ENCODE measurements at places on chromosomes 4 and X.

DNA sequence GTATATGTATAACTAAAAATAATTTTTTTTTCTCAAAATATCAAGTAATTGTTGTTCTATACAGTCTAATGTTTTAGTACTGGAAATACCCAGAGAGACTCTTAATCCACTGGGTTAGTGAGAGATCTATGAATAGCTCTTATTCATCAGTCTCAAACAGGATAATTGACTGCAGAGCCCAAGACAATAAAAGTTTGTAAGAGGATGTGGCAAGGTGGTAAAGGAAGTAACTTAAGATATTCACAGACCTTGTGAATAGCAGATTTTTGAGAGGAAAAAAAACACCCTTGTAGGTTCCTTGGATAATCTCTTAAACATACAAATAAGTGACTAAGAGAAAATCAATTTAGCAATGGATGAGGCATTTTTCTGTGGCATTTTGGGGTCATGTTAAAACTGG is 210.9 kb upstream of the FAM241A start:
- DNase-seq: no peak

- no peak for DNase-seq
Measured at GRCh38 chrX:139332441-139332840, 198.1 kb upstream of the F9 start.

- DNase-seq: no peak
Measured at GRCh38 chr4:85149676-85150075, 183.2 kb upstream of the WDFY3 start.

DNA sequence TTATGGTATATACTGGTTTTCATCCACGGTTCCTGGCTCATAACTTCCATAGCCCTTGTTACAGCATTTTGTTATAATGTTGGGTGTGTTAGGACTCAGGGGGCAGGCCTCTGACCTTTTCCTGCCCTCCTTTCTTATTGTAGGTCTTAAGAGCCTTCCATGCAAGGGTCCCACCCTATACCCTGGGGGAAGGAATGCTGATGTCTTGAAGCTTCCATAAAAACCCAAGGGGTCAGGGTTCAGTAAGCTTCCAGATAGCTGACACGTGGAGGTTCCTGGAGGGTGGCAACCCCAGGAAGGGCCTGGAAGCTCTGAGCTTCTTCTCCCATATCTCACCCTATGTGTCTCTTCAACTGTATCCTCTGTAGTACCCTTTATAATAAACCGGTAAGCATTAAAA is 29.6 kb downstream of the ATP11C start:
- DNase-seq: no peak

- no peak for DNase-seq
Measured at GRCh38 chrX:150198776-150199175, 164.3 kb upstream of the MAMLD1 start.

DNA sequence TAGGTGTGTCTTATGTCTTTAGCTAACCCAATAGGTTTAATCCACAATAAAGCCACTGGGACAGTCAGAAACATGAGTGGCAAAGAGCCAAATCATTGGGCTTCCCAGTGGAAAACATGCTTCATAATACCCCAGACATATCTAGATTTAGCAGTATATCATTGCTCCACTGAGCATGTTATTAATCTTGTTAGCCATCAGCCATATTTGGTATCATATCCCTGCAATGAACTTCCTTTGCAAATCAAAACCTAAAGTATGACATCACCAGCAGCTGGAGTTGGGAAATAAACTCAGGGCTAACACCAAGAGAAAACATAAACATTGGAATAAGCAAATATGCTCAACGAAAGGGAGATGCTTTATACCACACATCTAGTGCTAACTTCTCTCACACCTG is 280.8 kb upstream of the NOCT start:
- no peak for DNase-seq

GRCh38 chr4:23368081-23368697 is 521.7 kb downstream of the PPARGC1A start:
- no peak for DNase-seq

GRCh38 chrX:2521092-2521926 is 20.5 kb upstream of the DHRSX start:
- no peak for DNase-seq

DNA sequence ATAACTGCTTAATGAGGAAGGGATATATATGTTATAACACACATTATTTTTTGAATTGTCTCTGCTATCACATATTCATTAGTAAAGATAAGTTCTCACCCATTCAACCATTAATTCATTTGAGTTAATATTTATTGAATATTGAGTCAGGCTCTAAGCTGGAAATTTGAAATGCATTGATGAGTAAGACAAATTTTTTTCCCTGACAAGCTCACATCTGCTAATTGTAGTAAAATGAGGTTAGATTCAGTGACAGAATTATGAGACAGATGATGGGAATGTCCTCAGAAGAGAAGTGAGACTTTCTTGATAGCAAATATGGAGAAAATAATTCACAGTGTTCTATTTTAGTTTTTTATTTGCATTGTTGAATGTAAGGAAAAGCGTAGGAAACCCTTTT is 194.3 kb downstream of the SLC4A4 start:
- no peak for DNase-seq

DNA sequence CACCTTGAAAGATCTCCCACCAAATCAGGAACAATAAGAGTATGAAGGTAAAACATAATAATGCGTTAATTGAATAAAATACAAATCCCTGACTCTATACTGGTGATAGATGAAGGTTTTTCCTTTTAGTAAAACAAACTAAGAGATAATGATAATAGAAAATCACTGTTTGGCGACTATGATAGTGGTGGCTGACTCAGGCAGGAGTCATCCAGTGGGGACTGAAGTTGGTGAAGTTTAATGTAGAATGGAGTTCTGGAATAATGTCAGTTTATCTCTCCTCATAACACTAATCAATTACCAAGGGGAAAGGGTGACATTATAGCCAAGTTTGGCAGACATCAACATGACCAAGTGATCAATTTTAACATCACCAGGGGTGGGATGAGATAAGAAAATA is 21.3 kb downstream of the ABCG2 start:
- no peak for DNase-seq

DNA sequence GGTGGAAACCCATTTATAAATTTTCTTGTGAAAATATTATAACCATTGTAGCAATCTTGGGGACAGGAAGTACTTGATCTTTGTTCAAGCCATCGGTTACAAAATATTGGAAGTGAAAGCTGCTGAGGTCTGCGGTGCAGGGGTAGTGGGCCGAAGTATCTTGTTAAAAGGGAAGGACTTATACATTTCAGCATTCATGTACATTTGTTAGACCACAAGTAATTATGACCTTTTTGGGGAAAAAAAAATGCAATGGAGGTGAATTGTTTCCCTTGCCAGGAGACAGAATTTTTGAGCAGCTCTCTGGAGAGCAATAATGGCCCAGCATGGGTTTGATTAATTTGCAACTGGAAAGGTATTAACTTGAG is 121.3 kb downstream of the EGF start:
- DNase-seq: no peak

GRCh38 chr4:173529477-173530325 is at the start of gene HAND2:
Gene HAND2 (minus strand): TSS chr4:173530229. CDS start chr4:173529289, 940 bp downstream.
- DNase-seq: no peak

DNA sequence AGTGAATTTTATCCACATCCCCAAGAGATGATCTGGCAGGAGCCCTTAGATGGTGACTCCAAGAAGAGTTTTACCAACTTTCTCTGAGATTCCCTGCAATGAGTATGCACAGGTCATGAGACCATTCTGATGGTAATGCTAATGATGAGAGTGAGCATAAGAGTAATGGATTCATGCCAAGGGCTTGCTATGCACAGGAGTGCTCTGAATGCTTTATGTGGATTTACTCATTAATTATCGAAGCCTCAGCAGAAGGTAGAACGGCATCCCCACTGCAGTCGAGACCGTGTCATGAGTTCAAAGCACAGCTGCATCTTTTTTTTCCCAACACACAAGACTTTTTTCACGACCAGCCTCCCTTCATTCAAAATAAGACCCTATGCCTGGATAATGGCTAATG is 355.0 kb downstream of the RAB28 start:
- no peak for DNase-seq

DNA sequence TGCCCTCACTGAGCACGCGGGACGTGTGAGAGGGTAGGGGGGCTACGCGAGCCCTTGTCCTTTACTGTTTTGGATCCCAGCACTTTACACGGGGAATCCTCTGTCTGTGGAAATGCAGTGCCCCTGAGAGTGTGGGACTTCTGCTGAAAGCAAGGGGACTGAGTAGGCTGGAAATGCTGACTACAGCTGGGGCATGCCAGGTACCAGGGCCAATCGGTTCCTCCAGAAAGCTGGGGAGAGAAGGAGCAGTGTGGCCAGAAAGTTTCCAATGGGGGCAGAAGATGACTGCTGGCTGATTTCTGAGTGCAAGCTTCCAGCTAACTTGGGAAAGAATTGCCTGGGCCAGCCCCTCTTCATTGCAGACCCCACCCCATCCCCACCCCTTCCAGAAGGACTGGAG is 1.5 kb downstream of the NHSL2 start:
- no peak for DNase-seq

DNA sequence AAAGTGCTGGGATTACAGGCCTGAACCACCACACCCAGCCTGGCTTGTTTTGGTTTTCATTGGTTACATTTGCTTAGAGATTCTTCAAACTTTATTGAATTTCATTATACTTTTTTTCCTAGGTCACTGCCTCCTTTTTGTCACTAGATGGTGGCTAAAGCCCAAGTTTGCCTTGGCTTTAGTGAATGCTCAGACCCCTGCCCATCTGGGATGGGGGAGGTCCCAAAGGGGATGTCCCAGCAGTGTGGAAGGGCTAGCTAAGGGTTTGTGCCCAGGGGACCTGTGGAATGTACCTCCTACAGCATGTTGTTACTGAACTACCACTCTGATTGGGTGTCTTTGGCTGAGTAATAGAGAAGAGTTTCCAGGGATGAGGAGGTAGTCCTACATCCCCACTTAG is 58.4 kb downstream of the CEP135 start:
- DNase-seq: no peak

DNA sequence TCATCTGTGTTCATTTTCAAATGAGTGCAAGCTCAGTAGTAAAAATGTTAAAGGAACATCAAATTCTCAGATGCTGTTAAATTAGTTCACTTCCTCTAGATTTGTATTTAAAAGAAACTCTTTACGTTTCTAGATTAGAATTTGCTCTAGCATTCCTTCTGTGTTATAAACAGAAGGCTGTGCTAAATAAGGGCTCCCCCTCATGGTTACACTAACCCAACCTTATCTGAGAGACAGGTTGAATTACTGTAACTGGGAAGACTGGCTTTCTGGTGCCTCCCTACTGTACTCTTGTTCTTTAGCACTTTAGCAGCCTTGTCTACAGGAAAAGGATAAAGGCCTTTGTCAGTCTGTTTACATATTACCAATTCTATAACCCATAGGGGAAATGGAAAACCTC is 56.8 kb downstream of the RXFP1 start:
- no peak for DNase-seq

- no peak for DNase-seq
Measured at GRCh38 chrX:132207996-132208395, 11.3 kb downstream of the RAP2C start.

- DNase-seq: no peak
Measured at GRCh38 chrX:69125094-69125493, 40.2 kb downstream of the PJA1 start.

- no peak for DNase-seq
Measured at GRCh38 chrX:8849945-8850344, 48.8 kb upstream of the FAM9A start.

- DNase-seq: no peak
Measured at GRCh38 chr4:183830438-183830985, 74.6 kb upstream of the STOX2 start.

DNA sequence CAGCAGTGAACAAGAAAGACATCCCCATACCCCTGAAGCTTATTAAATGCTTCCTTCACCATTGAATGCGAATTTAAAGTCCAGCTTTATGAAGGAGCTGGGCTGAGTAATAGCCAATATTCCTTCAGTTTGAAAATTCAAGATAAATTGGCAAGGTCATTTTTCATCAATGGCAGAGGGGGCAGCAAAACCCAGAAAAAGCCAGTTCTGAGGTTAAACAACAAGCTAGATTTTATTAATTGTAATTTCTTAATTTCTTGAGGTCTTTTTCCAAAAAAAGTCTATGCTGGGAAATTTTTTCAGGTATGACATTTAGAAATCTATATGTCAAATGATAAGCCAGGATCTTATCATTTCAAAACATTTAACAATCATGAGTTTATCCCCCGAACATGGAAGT is 808.9 kb downstream of the RPA4 start:
- DNase-seq: no peak

DNA sequence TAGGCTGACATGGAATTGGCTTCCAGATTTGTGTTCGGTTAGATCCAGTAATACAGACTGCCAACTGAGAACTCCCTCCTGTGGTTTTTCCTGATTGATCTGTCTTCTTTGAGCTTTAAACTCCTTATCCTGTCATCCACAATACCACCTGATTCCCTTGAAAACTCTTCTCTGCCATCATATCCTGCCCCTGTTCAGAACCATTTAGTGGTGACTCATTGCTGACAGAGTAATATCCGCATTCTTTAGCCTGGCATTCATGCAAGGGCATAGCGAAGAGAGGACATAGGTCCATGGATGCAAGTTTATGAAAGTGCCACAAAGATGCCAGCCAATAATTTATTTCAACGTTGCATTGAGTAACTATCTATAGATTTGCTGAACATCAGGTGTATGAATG is 76.6 kb downstream of the ITIH6 start:
- DNase-seq: no peak

GRCh38 chr4:126037231-126037630 is 722.5 kb downstream of the FAT4 start:
- no peak for DNase-seq

- no peak for DNase-seq
Measured at GRCh38 chr4:2378898-2379297, 39.5 kb downstream of the ZFYVE28 start.

GRCh38 chr4:99998062-99998867 is 48.2 kb upstream of the H2AZ1 start:
- DNase-seq: no peak

DNA sequence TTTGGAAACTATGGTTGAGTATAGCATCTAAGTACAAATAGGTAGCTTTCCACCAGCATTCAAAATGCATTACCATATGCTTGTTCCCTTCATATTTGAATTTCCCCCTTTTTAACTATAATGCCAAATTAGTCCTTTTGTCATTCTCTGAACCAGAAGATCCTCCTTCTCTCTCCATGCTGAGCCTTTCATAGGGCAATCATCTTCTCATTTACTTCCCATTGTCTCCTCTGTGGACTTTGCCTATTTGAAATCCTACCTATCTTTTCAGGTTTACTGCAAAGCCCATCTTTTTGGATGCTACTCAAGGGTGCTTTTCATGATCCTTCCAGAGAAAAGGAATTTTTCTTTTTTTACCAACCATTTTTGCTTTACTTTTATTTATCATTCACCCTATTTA is 54.7 kb downstream of the DKK2 start:
- DNase-seq: no peak

GRCh38 chr4:125551967-125552366 is 237.2 kb downstream of the FAT4 start:
- DNase-seq: no peak

GRCh38 chr4:1048773-1049590 is 37.6 kb downstream of the FGFRL1 start:
- DNase-seq: peak; percentile 72

DNA sequence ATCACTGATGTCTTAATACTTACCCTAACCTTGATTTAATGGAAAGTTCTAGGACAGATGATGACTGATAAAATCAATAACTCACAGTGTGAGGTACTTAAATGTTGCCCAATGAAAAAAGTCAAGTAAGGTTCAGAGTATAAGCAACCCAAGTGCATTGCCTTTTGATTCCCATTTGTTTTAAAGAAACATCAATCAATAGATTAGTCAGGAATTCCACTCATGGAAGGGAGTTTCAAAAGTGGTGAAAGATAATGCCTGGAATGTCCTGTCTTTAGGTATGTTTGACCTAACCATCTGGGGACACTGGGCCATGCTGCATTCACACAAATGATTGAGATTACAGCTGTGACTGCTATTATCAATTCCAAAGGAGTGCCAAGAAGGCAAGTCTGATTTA is 259.7 kb downstream of the PPARGC1A start:
- DNase-seq: no peak
